Ascending aorta (tissue), 2 donors: ENCODE measurements at places on chromosomes 5 and 9.

- no peaks in the 10 kb centered on the region for H3K4me1 ChIP-seq
- H3K27me3 ChIP-seq = no peaks in the 10 kb centered on the region
- H3K36me3 ChIP-seq = peaks cover 16% of the 10 kb centered on the region
- DNase-seq = no peak
- H3K27ac ChIP-seq = no peak overlapping the region
Measured at GRCh38 chr5:79974886-79975285, 16.2 kb downstream of the MTX3 start.

- H3K4me3 ChIP-seq = no peak overlapping the region
- no peaks in the 10 kb centered on the region for H3K36me3 ChIP-seq
- no peaks in the 10 kb centered on the region for H3K27me3 ChIP-seq
Measured at GRCh38 chr5:40676613-40677343, 2.9 kb upstream of the PTGER4 start.

DNA sequence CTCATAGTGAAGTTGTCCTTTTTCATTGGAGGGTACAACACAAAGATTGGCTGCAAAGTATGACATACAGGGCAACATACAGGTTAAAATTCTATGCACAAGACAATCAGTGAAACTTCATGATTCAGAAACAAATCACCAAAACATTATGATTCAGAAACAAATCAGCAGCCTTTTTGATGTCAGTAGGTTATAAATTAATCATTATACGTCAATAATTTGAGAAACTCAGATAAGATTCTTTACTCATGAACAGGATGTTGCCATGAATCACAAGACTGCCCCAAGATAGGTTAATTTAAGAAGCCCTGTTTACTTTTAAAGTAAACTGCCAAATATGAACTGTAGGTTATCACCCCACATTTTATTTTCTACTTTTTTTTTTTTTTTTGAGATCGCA is 62.2 kb upstream of the IL33 start:
- no peak for DNase-seq
- H3K27ac ChIP-seq = no peak overlapping the region
- no peak overlapping the region for H3K4me3 ChIP-seq

GRCh38 chr5:117107859-117108258 is 533.2 kb upstream of the SEMA6A start:
- no peaks in the 10 kb centered on the region for H3K4me1 ChIP-seq
- H3K27me3 ChIP-seq = no peaks in the 10 kb centered on the region
- H3K36me3 ChIP-seq = no peaks in the 10 kb centered on the region
- no peak overlapping the region for H3K4me3 ChIP-seq
- DNase-seq = no peak
- H3K27ac ChIP-seq = no peak overlapping the region

DNA sequence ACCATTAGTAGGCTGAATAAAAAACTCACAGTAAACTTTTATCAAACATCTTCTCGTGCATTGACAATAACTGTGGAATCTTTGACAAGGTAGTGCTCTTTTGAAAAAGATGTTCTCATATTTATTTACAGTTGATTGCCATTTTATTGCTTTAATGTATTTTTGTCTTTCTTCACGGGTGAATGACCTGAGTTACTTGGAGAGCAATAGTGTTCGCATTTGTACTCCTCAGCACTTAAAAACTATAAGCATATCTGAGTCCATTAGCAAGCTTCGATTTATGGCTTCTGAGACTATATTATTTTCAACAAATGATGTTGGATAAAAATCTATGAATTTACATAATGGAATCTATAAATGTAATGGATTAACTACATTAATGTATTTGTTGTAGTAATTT is 1012.3 kb downstream of the CDH9 start:
- DNase-seq = no peak
- H3K4me3 ChIP-seq = no peak overlapping the region
- no peaks in the 10 kb centered on the region for H3K27me3 ChIP-seq
- H3K36me3 ChIP-seq = no peaks in the 10 kb centered on the region
- no peaks in the 10 kb centered on the region for H3K4me1 ChIP-seq

DNA sequence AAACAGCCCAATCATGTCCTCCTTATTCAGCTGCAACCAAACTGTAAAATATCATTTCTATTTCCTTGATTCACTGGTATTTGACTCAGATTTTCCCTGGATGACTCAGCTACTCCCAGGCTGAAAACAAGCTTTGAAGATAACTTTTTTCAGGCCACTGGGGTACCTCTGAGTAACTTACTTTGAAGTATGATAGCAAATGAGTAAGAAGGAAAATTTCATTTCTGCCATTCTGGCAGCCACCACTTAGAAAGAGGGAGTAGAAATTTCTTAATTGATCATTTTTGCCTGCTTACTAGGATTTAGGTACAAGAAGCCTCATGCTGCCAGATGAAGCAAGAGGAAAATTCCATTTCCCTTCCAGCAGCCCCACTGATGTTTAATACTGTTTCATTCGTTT is 247.4 kb downstream of the PRELID2 start:
- no peak for DNase-seq
- no peaks in the 10 kb centered on the region for H3K27me3 ChIP-seq
- no peaks in the 10 kb centered on the region for H3K36me3 ChIP-seq
- no peak overlapping the region for H3K4me3 ChIP-seq
- H3K27ac ChIP-seq = no peak overlapping the region
- no peaks in the 10 kb centered on the region for H3K4me1 ChIP-seq

DNA sequence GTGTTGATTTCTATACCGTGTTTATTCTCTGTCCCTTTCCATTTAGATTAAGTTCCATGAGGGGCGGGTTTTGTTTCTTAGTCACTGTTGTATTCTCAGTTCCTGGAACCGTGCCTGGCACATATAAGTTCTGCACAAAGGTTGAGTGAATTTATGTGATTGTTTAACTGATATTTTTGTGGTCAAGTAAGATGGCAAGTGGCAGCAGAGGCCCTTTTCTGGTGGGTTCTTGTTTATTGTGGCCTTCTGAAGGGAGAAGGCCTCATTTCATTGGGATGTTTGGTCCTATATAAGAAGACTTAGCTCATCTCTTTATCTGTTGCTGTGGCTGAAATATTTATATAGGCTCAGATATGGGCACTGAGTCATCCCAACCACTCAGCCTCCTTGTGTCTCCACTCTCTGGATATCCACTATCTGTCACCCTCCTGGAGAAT is 262.5 kb downstream of the PSAT1 start:
- no peak overlapping the region for H3K4me3 ChIP-seq
- no peaks in the 10 kb centered on the region for H3K27me3 ChIP-seq
- no peak overlapping the region for H3K27ac ChIP-seq
